ENCODE measurements at places on chromosomes 12 and 14. TPM values are rescaled to one million over a fixed set of nuclear protein-coding genes. Genes with fewer than 3 reads are reported as not detected.

The PLEKHD1 gene
- 0.16 TPM for total RNA-seq

The AKAP5 gene
- 1.5 TPM for total RNA-seq

The RASSF8 gene
- 0.52 TPM for total RNA-seq

The CLEC4E gene
- total RNA-seq, result not detected

The ACOT6 gene
- total RNA-seq, result not detected

The SSTR1 gene
- not detected for total RNA-seq

The PLBD1 gene
- total RNA-seq, result not detected

The PRB2 gene
- not detected for total RNA-seq

The PTPRR gene
- not detected for total RNA-seq

The VPS33A gene
- total RNA-seq, result 30.0 TPM

The KRT72 gene
- total RNA-seq, result 0.27 TPM

The C12orf56 gene
- 0.16 TPM for total RNA-seq

The RERG gene
- not detected for total RNA-seq

The ACACB gene
- 15.0 TPM for total RNA-seq

The DNAI7 gene
- total RNA-seq, result not detected

The KRT8 gene
- total RNA-seq, result 0.39 TPM

The REP15 gene
- 0.30 TPM for total RNA-seq

The IFT81 gene
- 2.3 TPM for total RNA-seq

The RNFT2 gene
- 9.0 TPM for total RNA-seq

The ZNF891 gene
- 2.3 TPM for total RNA-seq

The TMEM117 gene
- 0.75 TPM for total RNA-seq

The BDKRB2 gene
- not detected for total RNA-seq

The ZNF641 gene
- total RNA-seq, result 14.2 TPM

The BDKRB1 gene
- not detected for total RNA-seq

The GPR162 gene
- 0.18 TPM for total RNA-seq

The TTLL5 gene
- 34.7 TPM for total RNA-seq

The TMCC3 gene
- total RNA-seq, result not detected

The ARG2 gene
- 9.7 TPM for total RNA-seq

The CEBPE gene
- total RNA-seq, result not detected

The TMEM179 gene
- 0.30 TPM for total RNA-seq

The DNAJC22 gene
- total RNA-seq, result 0.11 TPM

The TAS2R9 gene
- not detected for total RNA-seq

The ATP2B1 gene
- total RNA-seq, result 20.0 TPM

The FOXG1 gene
- not detected for total RNA-seq

Data from T-helper 2 cell treated with Interferon-gamma antibody and Interleukin-4, amounts not matched to agents 100 ng/mL and 5 ng/mL, for 36 hours (primary cell).